MM.1S (cell line): ENCODE measurements at places on chromosomes 2 and 18.

DNA sequence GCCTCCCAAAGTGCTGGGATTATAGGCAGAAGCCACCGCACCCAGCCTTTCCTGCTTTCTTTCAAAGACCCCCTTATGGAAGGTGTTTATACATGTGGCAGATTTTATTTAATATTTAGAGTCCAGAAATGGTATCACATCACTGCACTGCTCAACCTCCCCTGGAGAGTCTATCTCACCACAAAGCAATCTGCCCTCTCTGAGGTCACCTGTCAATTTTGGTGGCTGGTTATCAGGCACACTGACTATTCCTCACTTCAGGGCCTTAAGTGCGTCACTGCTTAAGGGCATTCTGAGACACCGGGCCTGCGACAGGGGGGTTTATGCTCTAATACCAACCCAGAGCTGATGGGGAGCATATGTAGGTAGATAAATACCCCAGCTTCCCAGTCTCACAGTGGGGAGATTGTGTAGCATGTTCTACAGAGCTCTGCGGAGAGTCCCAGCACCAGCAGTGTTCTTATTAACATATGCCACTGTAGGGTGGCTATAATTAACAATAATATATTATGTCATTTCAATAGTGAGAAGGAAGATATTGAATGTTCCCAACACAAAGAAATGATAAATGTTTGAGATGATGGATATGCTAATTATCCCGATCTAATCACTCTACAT, 42.7 kb upstream of the ZDBF2 start:
- DNase-seq: no peak

DNA sequence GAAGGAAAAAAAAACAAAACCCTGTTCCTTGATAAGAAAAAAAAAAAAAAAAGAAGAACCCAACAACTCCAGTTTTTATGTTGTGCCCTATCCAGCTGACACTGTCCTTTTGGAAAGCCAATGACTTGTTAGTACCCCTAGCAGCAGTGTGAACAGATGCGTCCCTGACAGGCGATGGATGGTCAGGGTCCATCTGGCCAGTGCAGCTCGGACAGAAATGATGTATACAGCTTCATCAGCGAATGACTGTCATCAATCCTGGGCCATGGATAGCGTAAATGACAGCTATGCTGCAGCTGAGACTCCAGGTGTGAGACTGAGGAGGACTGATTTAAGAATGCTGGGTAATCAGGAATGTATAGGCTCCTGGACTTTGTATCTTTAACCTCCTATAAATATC, 318.8 kb upstream of the FIGN start:
- no peak for DNase-seq

DNA sequence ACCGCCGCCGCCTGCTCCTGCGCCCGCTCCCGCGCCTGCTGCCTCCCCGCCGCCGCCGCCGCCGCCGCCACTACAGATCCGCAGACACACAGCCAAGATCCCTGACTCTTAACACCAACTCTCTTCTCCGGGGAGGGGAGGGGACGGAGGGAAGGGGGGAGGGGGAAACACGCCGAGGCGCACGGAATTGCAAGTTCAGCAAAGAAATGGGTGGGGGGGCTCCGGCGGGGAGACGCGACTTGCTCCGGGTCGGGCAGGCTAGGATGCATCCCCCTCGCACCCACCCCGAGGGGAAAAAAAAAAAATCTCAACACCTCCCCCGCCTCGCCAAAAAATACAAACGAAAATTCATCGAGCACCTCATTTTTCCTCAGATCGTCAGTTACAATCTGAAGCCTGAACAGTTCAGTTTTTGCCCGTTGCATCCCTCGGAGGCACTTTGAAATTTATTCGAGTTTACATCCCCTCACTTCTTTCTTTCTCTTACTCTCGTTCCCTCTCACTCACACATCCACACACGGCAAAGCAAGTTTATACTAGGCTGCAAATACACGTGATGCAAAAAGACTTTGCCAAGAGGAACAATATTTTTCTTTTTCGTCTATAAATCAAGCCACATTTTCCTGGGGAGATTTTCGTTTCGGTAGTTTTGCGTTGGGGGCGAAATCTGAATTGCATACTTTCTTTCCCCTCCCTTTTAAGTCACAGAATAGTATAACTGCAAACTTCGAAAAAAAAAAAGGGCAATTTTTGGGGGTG, at the start of gene TCF4:
Gene TCF4 (minus strand): TSS at position 82 of the 759 bp plus-strand sequence. CDS start 1,076 bp downstream, outside the sequence.
- peak; percentile 53 for DNase-seq

DNA sequence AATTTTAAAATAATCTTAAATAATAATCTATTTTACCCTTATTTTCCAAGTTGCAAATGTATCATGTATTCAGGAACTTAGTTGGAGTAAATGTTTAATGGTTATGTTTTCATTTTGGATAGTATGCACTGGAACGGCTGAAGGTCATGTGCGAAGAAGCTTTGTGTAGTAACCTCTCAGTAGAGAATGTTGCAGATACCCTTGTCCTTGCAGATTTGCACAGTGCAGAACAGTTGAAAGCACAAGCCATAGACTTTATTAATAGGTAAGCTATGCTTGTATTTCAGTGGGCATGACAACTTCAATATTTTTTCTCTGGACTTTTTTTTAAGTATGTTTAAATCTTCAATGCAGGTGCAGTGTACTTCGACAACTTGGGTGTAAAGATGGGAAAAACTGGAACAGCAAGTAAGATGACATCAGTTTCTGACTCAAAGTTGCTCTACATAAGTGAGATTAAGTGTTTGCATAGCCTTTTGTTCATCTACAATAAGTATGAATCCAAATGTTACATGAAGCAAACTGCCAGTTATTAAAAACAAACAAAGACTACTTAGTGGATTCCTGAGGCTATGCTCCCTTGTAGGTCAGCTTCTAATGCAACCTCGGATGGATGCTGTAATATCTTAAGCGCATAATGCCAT, 63.1 kb downstream of the SPOPL start:
- no peak for DNase-seq

DNA sequence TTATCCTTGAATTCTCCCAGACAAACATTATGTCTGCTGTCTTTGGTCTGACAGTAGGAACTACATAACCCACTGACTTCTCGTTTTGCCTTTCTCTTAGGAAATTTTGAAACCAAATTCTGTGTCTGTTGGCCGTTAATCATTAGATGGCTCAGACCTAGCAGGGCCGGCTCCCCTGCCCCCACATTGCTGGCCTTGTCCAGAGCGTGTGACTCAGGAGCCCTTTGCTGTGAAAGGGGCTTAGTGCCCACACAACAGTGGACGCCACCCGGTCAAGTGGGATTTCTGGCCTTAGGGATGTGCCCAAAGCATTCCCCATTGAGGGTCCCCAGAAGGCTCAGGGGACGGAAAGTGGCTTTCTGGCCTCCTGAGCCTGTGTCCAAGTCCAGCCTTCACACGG, 137.5 kb downstream of the CTIF start:
- no peak for DNase-seq

- no peak for DNase-seq
Measured at GRCh38 chr2:144377914-144378313, 142.0 kb downstream of the ZEB2 start.

- DNase-seq: no peak
Measured at GRCh38 chr2:86315084-86315483, 22.3 kb downstream of the REEP1 start.

GRCh38 chr2:179751163-179751809, 110.1 kb downstream of the ZNF385B start:
- peak; percentile 18 for DNase-seq

DNA sequence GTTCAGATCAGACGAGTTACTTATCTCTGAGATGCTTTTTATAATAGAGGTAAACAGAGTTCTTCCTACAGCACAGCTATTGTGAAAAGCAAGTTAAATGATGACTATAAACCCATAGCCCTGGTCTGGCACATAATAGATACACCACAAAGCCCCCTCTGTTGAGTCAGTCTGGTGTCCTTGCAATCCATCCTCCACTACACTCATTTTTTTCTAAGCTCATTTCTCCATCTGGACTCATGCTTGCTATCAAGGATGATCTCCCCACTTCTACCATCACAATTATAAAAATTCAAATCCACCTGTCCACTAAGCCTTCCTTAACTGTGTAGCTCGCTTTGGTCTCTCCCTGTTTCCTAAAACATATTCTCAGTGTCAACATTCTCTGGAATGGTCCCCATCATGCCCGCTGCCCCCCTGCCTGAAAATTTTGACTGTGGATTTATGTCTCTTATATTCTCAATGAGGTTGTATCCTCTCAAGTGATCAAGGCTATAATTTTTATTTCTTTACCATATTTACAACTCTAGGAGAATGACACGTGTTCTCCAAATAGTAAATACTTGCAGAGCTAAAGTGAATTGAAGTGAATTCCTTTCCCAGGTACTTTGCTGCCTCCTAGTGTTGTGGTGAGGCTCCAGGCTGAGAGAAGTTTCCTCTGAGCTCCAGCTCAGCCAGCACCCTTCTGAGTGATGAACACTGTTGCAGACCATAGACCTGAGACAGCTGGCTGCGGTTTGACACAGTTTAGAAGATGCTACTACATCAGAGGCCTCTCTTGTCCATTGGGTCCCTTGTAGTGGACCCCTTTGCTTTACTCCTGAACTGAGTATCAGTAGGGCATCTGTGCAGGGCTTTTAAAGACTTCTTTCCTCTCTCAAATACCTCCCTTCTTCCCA, 108.7 kb downstream of the DPP10 start:
- DNase-seq: peak; percentile 75

- DNase-seq: no peak
Measured at GRCh38 chr2:60509066-60509465, 44.4 kb downstream of the BCL11A start.

- no peak for DNase-seq
Measured at GRCh38 chr18:40690062-40690461, 1265.0 kb upstream of the PIK3C3 start.

- no peak for DNase-seq
Measured at GRCh38 chr2:105313877-105314276, 15.7 kb downstream of the TGFBRAP1 start.

DNA sequence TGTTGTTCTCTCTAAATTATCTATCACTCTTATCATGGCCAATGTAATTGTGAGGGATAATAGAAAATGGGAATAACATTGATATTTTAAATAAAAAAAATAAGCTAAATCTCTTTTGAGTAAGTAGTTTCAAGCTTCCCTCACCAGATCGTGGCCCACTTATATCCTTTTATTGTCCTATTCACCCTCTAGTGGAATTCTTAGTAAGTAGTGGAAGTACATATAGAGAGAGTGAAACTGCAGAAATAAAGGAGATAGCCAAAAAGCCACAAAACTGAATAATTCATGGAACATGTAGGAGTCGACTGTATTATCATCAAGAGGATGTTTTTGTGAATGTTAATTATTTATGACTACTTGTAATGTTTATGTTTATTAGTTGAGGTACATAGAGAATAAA, 66.1 kb upstream of the DTNA start:
- DNase-seq: no peak

- DNase-seq: no peak
Measured at GRCh38 chr2:43105586-43106558, 120.5 kb downstream of the ZFP36L2 start.

DNA sequence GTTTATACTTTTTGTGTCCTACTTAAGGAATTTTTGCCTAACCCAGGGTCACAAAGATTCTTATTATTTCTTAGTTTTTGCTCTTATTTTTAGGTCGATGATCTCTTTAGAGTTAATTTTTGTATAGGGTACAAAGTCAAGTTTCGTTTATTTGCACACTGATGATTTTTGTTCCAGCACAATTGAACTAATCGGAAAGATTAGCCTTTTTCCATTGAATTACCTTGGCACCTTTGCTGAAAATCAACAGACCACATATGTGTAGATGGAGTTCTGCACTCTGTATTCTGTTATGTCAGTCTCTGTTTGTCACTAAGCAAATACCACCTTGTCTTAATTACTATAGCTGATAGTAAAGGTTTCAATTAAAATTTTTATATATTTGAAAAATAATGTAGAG, 18.7 kb downstream of the EML4 start:
- no peak for DNase-seq

DNA sequence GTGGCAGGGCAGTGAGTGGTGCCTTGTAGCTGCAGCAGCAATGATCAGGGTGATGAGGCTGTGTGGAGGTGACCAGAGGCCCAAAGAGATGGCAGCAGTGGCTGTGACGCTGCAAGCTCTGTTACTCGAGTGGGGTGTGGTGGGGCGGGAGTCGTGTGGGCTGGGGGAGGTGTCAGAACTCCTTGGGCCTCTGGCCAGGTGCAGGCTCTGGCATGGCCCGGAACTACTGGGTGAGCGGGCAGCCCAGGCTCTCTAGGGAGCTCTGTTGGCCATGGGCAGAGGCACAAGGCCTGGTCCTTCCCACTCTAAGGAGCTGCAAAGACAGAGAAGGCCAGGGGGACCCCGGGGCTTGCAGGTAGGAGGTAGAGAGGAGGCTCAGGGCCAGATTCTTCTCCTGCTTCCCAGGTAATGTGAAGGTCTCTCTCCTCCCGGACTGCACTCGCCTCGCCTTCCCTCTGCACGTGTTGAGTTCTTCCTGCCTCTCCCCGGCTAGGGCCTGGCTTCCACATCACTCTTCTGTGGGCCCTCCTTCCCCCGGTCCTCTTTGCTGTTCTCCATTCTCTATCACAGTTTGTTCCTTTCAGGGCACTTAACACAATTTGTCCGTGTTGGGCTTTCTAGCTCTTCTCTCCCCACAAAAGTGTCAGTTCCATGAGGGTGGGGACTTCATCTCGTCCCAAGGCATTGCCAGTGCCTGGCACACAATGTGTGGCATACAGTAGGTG, 114.8 kb downstream of the MCFD2 start:
- DNase-seq: no peak

- DNase-seq: no peak
Measured at GRCh38 chr18:22408059-22408458, 9.7 kb downstream of the CTAGE1 start.

GRCh38 chr2:172457536-172457935, 30.1 kb downstream of the ITGA6 start:
- DNase-seq: no peak

DNA sequence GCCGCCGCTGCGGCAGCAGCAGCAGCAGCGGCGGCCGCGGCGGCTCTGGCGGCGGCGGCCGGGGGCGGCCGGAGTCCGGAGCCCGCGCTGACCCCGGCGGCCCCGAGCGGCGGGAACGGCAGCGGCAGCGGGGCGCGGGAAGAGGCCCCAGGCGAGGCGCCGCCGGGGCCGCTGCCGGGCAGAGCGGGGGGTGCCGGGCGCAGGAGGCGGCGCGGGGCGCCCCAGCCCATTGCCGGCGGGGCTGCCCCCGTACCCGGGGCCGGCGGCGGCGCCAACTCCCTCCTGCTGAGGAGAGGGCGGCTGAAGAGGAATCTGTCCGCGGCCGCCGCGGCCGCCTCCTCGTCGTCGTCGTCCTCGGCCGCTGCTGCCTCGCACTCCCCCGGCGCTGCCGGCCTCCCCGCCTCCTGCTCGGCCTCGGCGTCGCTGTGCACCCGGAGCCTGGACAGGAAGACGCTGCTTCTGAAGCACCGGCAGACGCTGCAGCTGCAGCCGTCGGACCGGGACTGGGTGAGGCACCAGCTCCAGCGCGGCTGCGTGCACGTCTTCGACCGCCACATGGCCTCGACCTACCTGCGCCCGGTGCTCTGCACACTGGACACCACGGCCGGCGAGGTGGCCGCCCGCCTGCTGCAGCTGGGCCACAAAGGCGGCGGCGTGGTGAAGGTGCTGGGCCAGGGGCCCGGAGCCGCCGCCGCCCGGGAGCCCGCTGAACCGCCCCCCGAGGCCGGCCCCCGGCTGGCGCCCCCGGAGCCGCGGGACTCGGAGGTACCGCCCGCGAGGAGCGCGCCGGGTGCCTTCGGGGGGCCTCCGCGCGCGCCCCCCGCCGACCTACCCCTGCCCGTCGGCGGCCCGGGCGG, 646 bp downstream of the PHLPP1 start:
- DNase-seq: peak; percentile 75
